ENCODE measurements at places on chromosomes 11 and 22.

- no peak for DNase-seq
Measured at GRCh38 chr11:44893846-44894617, 56.7 kb downstream of the TP53I11 start.

- DNase-seq, result no peak
Measured at GRCh38 chr11:17186932-17187692, 20.7 kb downstream of the PIK3C2A start.

DNA sequence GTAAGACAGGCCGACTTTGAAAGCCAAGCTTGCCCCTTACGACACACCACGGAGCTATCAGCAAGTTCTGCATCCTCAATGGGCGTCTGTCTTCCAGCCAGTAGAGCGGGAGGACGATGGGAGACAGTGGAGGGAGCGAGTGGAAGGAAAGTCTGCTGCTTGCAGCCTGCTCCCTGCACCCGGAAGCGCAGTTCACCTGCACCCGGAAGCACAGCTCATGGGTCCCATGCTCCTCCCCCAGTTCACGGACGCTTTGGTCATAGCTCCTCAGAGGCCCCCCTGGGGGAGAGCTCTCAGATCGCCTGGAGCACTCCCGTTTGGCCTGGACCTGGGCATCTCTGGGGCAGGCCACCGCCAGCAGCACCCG lies 51.3 kb downstream of the FBLN1 start:
- DNase-seq, result no peak

GRCh38 chr22:25014896-25015755 lies 62.6 kb downstream of the KIAA1671 start:
- no peak for DNase-seq

DNA sequence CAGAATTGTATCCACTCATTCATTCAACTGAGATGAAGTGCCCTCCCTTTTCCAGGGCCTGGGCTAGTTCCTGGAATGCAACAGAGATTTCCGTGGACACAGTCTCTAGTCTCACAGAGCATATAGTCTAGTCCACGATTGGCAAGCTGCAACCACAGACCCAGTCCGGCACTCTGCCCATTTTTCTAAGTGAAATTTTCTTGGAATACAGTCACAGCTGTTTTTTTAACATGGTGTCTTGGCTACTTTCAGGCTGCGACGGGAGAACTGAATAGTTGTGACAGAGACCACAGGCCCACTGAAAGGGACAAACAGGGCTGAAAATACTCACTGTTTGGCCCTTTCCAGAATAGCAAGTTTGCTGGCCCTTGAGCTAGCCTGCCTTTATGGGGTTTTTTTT lies 29.2 kb downstream of the ALG12 start:
- no peak for DNase-seq

DNA sequence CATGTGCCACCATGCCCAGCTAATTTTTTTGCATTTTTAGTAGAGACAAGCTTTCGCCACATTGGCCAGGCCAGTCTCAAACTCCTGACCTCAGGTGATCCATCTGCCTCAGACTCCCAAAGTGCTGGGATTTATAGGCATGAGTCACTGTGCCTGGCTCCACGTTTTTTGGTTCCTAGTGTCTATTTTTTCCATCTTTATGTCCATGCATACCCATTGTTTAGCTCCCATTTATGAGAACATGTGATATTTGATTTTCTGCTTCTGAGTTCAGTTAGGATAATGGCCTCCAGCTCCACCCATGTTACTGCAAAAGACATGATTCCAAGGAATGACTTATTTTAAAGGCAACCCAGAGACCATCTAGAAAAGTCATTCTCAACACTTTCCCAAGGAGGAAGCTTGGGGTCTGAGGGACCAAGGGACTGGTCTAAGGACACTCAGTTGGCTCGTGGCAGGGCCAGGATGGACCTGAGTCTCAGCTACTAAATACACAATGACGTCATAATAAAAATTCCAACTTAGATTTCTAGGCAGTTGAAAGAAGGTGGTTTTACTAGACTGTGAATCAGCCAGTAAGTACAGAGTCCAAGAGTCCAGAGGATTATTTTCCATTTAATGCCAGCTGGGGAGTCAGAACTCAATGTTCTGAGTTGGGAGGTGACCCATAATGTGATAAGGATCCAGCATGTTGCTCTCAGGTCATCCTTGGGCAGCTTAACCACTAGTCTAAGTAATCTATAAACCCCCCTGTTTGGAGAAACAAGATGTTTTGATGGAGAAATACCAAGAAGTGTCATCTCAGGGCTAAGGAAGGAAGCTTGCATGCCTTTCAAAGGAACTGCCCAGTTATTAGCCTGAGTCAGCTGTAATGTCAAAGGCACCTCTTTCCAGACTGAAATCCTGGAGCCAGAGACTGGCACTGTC lies 39.4 kb downstream of the ABTB2 start:
- DNase-seq, result no peak

DNA sequence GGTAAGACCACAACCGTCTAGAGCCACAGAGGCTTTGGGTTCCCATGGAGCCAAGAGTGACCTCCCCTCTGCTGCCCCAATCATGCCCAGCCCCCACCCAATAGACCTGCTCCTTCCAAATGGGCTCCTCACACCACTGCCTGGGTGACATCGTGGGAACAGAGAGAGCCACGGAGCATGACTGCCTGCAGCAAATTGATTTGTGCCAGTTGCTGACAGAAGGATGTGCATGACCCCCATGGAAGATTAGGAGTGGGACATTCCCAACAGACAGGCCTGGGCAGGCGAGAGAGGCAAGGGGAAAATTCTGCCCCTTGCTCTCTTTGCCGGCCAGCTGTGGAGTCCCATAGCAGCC lies 88.5 kb downstream of the TENM4 start:
- DNase-seq, result no peak

GRCh38 chr11:44693654-44694119 lies 33.1 kb upstream of the TSPAN18 start:
- DNase-seq, result no peak

All from esophagus squamous epithelium (tissue), 5 donors.